ENCODE measurements at places on chromosomes 6 and 20. TPM values are rescaled to one million over a fixed set of nuclear protein-coding genes. Genes with fewer than 3 reads are reported as not detected.
A peak's percentile ranks its signal among the peaks of the same experiment; 100 is the strongest.

BMP5 gene
- not detected for total RNA-seq

MPIG6B gene
- total RNA-seq = not detected

CALHM5 gene
- total RNA-seq = 8.2 TPM

DNA sequence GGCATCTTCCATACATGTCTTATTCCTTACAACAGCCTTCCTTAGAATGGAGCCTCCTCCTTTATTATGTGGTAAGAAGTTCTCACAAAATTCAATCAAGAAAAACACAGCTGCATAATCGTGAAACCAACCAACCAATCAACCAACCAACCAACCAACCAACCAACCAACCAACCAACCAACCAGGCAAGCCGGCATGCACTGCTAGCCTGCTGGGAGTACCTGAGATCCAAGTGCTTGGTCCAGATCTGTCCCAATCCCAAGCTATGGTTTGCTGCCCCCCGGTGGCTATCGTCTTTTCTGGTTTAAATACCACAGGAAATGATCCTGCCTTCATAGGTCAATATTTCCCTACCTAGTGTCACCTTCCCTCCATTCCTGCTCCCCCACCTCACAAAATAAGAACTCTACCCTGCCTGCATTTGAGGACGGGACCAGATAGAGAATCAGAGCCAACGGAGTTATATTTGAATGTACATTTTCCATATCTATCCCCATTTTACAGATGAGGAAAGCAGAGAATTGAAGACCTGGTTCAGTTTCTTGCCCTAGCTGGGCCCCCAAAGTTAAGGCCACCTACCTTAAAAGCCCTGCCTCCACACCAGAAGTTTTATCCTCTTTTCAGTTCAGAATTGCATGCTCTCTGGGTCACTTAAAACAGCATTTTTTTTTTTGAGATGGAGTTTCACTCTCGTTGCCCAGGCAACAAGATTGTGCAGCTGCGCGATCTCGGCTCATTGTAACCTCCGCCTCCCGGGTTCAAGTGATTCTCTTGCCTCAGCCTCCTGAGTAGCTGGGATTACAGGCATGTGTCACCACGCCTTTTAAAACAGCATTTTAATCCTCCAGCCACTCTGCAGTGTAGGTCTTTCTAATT, 27.1 kb downstream of the RAB44 start:
- no peak overlapping the region for H3K4me3 ChIP-seq
- H3K4me1 ChIP-seq = peaks cover 14% of the 10 kb centered on the region
- H3K27ac ChIP-seq = no peak overlapping the region
- peak; percentile 75 for DNase-seq

POM121L2 gene
- total RNA-seq = not detected

AKAP12 gene
- total RNA-seq = 15.7 TPM

BTN1A1 gene
- not detected for total RNA-seq

DNA sequence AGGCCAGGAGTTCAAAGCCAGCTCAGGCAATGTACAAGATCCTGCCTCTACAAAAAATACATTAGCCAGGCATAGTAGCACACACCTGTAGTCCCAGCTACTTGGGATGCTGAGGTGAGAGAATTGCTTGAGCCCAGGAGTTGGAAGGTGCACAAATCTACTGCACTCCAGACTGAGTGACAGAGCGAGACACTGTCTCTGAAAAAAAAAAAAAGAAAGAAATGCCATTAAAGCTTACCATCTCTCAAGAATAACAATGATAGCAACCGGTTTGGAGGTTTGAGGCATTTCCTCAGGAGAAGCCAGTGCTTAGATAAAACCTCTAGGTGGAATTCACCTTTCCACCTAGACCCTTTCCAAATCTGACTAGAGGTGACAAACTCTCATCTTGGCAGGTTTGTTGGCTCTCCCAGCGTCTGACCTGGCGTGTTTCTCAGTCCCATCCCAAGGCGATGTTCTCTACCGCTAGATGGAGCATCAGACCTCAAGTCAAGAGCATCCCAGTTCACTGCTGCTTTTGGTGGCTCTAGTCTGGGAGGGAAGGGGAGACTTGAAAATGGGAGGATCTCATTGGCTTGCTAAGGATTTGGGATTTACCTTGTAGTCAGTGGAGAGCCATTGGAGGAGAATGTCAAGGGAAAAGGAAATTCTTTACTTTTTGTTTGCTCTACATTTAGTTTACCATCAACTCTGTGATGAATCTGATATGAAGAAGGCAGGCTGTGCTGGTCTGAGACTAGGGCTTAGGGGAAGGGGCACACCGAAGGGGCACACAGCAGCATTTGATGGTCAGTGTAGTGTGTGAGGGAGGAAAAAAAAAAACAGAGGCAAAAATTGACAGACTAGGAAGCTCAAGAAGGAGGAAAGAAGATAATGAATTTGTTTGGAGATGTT, 67.9 kb downstream of the NCOA7 start:
- H3K27ac ChIP-seq = no peak overlapping the region
- 0 out of 2 replicates have a peak, but pooled peaks cover 5% of the 10 kb centered on the region for H3K4me1 ChIP-seq
- H3K27me3 ChIP-seq = no peaks in the 10 kb centered on the region
- H3K4me3 ChIP-seq = no peak overlapping the region
- peaks cover 8% of the 10 kb centered on the region for H3K36me3 ChIP-seq

GRCh38 chr6:34340906-34341480, 51.5 kb downstream of the NUDT3 start:
- no peak for DNase-seq
- no peak overlapping the region for H3K27ac ChIP-seq
- H3K4me1 ChIP-seq = peaks cover 16% of the 10 kb centered on the region
- no peaks in the 10 kb centered on the region for H3K36me3 ChIP-seq
- H3K27me3 ChIP-seq = no peaks in the 10 kb centered on the region

- no peaks in the 10 kb centered on the region for H3K27me3 ChIP-seq
- DNase-seq = no peak
- H3K36me3 ChIP-seq = no peaks in the 10 kb centered on the region
- no peak overlapping the region for H3K4me3 ChIP-seq
These were observed 366.6 kb downstream of the PREX1 start for GRCh38 chr20:48461091-48461734.

DIDO1 gene
- 28.6 TPM for total RNA-seq

- no peaks in the 10 kb centered on the region for H3K36me3 ChIP-seq
- H3K4me3 ChIP-seq = no peak overlapping the region
- H3K27ac ChIP-seq = no peak overlapping the region
- H3K27me3 ChIP-seq = peaks cover 11% of the 10 kb centered on the region
- DNase-seq = peak; percentile 58
These were observed 34.9 kb upstream of the GTSF1L start for GRCh38 chr20:43761386-43762340.

GRCh38 chr6:95489185-95489863, 88.0 kb upstream of the MANEA start:
- no peaks in the 10 kb centered on the region for H3K27me3 ChIP-seq
- no peaks in the 10 kb centered on the region for H3K4me1 ChIP-seq
- no peak for DNase-seq

GRCh38 chr20:62590309-62591121, 51.8 kb upstream of the SLCO4A1 start:
- DNase-seq = peak; percentile 96
- no peaks in the 10 kb centered on the region for H3K27me3 ChIP-seq
- H3K36me3 ChIP-seq = no peaks in the 10 kb centered on the region
- H3K4me1 ChIP-seq = peaks cover 21% of the 10 kb centered on the region

BACH2 gene
- total RNA-seq = under 0.01 TPM

GRCh38 chr20:18005170-18005989, 36.6 kb downstream of the MGME1 start:
- H3K36me3 ChIP-seq = no peaks in the 10 kb centered on the region
- no peak overlapping the region for H3K4me3 ChIP-seq
- H3K27ac ChIP-seq = no peak overlapping the region
- peaks cover 3% of the 10 kb centered on the region for H3K4me1 ChIP-seq

DNA sequence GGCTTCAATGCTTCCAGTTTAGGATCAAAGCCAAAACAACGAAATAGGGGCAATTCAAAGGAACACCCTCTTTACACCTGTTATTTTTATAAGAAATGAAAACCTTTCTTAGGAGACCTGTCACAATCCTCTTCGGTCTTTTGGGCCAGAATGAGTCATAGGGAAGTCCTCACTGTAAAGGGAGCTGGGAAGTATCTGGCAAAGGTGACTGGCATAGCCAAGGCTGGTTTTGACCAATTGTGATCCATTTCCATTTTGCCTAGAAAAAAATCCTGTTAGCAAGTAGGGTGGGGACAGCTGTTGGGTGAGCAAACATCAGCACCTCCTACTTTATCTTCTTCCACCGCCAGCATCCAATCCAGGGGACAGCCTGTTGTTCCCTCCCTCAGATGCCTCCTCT, 343.2 kb upstream of the SULF2 start:
- 0 out of 2 replicates have a peak, but pooled peaks cover 10% of the 10 kb centered on the region for H3K27me3 ChIP-seq
- H3K4me3 ChIP-seq = no peak overlapping the region
- no peaks in the 10 kb centered on the region for H3K36me3 ChIP-seq
- peak; percentile 30 for DNase-seq
- no peak overlapping the region for H3K27ac ChIP-seq

ADGRG6 gene
- 1.6 TPM for total RNA-seq

SSTR4 gene
- total RNA-seq = not detected

GRCh38 chr6:117534974-117535373, 52.5 kb downstream of the DCBLD1 start:
- no peak overlapping the region for H3K4me3 ChIP-seq
- DNase-seq = no peak
- H3K36me3 ChIP-seq = peaks cover 33% of the 10 kb centered on the region
- peaks cover 21% of the 10 kb centered on the region for H3K4me1 ChIP-seq
- no peaks in the 10 kb centered on the region for H3K27me3 ChIP-seq

DNA sequence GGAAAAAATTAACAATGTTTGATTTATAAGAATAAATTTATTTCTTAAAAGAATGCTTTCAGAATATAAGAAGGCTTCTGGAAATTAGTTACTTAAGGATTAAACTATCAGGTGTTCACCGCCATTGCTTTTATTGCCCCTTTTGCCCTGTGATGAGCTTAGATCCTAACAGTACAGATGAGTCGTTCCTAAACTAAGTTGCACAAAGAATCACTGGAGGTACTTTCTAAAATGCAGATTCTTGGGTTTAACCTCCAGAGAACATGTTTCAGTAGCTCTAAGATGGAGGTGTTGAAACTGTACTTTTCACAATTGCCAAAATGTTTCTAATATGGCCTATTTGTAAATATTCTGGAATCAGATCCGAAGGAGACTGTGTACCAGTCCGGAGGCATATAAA, 211.9 kb downstream of the GMDS start:
- no peak overlapping the region for H3K27ac ChIP-seq
- no peak overlapping the region for H3K4me3 ChIP-seq
- no peaks in the 10 kb centered on the region for H3K36me3 ChIP-seq
- DNase-seq = no peak
- no peaks in the 10 kb centered on the region for H3K27me3 ChIP-seq

- H3K27me3 ChIP-seq = no peaks in the 10 kb centered on the region
- peaks cover 1% of the 10 kb centered on the region for H3K4me1 ChIP-seq
- H3K4me3 ChIP-seq = no peak overlapping the region
- no peaks in the 10 kb centered on the region for H3K36me3 ChIP-seq
- H3K27ac ChIP-seq = no peak overlapping the region
- DNase-seq = no peak
These were observed 6.1 kb upstream of the CCND3 start for GRCh38 chr6:41947581-41948220.

GRCh38 chr20:1845701-1846100, 49.5 kb upstream of the SIRPA start:
- H3K4me3 ChIP-seq = no peak overlapping the region
- no peak overlapping the region for H3K27ac ChIP-seq
- peaks cover 15% of the 10 kb centered on the region for H3K4me1 ChIP-seq
- no peaks in the 10 kb centered on the region for H3K27me3 ChIP-seq
- H3K36me3 ChIP-seq = no peaks in the 10 kb centered on the region

DNA sequence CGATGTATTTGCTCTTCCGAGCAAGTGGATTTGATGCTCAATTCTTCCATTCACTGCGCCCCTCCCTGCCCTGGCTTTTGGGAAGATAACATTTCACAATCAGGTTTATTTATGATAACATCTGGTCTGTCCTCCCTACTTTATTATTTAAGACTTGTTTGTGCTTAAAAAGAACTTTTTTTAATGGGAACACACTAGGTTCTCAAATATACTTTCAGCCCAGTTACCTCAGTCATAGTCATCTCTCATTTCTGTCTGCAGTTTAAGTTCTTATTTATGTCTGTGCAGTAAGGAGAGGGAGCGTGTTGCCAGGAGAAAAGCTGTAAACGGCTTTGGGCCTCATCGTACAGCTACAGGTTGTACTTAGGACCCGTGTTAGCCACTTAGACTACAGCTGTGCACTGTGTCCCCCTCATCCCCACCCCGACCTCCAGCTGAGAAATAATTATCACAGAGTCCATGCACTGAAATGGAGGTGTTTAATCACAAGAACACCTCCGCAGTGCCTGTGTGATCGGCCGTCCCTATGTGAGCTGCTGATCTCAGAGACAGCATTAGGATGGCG, 99.3 kb downstream of the RPP40 start:
- no peak for DNase-seq
- no peak overlapping the region for H3K4me3 ChIP-seq
- no peaks in the 10 kb centered on the region for H3K36me3 ChIP-seq
- no peaks in the 10 kb centered on the region for H3K27me3 ChIP-seq

GRCh38 chr6:155883334-155883731, 427.7 kb upstream of the NOX3 start:
- H3K4me1 ChIP-seq = peaks cover 19% of the 10 kb centered on the region
- H3K4me3 ChIP-seq = no peak overlapping the region
- H3K27ac ChIP-seq = no peak overlapping the region
- H3K36me3 ChIP-seq = no peaks in the 10 kb centered on the region

DNA sequence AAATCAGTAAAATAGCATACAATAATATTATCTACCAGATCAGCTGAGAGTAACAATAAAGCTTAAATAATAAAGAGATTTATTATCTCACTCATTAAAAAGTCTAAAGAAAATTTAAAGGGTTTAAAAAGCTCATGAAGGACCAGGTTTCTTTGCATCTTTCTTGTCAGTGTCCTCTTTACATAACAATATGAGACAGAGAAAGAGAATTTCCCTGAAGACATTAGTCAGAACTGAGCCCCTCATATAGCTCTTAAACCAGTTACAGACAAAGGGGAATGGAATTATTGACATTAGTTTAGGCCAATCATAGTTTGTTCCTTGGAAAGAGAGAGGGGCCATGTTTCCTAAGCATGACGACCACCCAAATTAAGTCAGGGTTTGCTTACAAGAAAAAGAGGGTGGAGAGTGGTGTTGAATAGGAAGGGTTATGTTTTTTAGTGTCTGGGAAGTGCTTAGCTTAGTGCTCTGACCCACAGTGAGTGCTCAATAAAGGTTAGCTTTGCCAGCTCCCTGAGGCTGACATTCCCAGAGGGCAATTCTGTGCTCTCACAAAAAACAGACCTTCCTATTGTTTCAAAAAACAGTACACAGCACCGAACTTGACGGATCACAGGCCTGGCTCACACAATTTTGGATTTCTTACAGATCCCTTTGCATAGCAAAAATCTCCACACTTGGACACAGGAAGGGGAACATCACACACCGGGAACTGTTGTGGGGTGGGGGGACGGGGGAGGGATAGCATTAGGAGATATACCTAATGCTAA, 3.6 kb upstream of the PLCB1 start:
- no peak overlapping the region for H3K27ac ChIP-seq
- H3K4me3 ChIP-seq = no peak overlapping the region
- no peaks in the 10 kb centered on the region for H3K4me1 ChIP-seq
- DNase-seq = no peak
- peaks cover 4% of the 10 kb centered on the region for H3K27me3 ChIP-seq

TBC1D32 gene
- 14.2 TPM for total RNA-seq

- H3K4me1 ChIP-seq = 0 out of 2 replicates have a peak, but pooled peaks cover under 1% of the 10 kb centered on the region
- no peak overlapping the region for H3K27ac ChIP-seq
- H3K4me3 ChIP-seq = no peak overlapping the region
- H3K36me3 ChIP-seq = peaks cover 3% of the 10 kb centered on the region
These were observed 50.2 kb downstream of the VAPB start for GRCh38 chr20:58438970-58439808.
